Type B pancreatic cell (in vitro differentiated cells): ENCODE measurements at places on chromosomes 16 and 17.

DNA sequence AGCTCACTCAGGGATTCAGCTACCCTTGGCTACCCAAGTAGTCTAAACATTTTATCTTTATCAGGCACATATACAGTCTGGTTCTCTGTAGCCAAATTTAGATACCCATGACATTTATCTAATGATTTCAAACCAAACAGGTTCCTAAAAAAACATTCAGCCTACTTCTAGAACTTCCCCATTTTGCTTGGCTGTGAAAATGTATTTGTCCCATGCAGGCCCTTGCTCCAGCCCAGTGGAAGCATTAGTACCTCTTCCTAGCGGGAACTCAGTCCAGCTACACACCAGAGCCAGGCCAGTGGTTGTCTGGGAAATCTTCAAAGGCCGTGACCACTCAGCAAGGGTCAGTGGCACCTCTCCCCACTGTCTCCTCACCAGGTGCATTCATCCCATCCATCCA is 26.2 kb upstream of the NAGLU start:
- DNase-seq = no peak

GRCh38 chr17:52885882-52886281 is 727.4 kb upstream of the CA10 start:
- no peak for DNase-seq

DNA sequence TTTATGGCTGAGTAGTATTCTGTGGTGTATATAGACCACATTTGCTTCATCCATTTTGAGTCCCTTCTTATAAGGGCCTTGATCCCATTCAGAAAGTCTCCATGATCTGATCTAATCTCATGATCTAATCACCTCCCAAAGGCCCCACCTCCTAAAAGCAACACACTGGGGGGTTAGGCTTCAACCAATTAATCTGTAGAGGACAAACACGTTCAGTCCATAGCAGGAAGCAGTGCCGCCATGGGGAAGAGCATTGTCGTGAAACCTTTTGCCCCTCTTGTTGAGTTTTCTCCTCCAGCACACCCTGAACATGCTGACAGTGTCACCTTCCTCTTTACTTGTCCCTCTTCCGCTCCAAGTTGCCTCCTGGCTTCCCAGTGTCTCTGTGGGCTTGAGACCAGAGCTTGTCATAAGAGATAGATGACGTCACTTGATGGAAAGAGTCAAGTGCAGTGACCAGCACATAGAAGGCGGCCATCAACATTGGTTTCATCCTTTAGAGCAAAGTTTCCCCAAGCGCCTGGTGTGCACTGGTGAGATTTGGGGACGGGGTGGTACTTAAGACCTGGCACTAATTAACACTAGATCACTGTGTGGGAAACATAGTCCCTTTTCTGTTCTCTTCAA is 74.1 kb downstream of the PRKCB start:
- no peak for DNase-seq

GRCh38 chr17:8475227-8475626 is 39.5 kb downstream of the NDEL1 start:
- DNase-seq = no peak

DNA sequence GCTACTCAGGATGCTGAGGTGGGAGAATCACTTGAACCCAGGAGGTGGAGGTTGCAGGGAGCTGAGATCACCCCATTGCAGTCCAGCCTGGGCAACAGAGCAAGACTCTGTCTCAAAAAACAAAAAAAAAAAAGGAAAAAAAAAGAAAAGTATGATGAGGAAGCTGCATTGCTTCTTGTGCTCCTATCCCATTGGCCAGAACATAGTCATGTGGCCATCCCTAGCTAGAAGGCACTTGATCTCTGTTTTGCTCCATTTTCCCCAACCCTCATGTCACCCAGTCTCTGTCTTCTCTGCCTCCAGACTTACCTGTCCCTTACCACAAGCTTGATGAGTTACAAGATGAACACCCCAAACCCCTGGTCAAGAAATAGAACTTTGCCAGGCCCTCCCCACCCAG is 112.7 kb upstream of the TMEM97 start:
- no peak for DNase-seq

GRCh38 chr16:8569650-8570346 is 20.5 kb downstream of the TMEM114 start:
- no peak for DNase-seq

GRCh38 chr17:72826602-72827001 is 265.9 kb downstream of the SLC39A11 start:
- DNase-seq = no peak

DNA sequence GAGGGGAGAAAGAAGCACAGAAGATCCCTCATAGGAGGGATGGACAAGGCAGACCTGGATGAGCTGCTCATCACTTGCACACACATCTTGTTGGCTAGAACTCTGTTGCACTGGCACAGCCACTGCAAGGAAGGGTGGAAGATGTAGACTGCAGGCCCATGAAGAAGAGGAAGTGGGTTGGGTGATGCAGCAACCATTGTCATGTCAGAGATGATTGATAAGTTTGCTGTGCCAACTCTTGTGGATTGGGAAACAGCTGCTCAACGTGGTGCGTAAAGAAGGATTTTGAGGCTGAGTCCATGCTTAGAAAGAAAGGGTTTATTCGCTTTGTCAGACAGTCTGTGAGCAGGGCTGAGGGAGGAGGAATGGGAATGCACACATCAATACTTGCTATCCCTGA is 161.4 kb upstream of the MPHOSPH6 start:
- no peak for DNase-seq

GRCh38 chr17:66725956-66726355 is 109.0 kb upstream of the CACNG5 start:
- no peak for DNase-seq

- no peak for DNase-seq
These were observed 22.6 kb upstream of the SPATA32 start for GRCh38 chr17:45284176-45285140.

GRCh38 chr16:720990-721764 is at the start of gene ANTKMT:
Gene ANTKMT, plus strand, starts transcription at chr16:721146. Its CDS starts 129 bp downstream, at chr16:721275.
- DNase-seq = peak; percentile 91

GRCh38 chr17:8160741-8161221 is 2.0 kb downstream of the VAMP2 start:
- DNase-seq = no peak
